Activated naive CD4-positive, alpha-beta T cell treated with anti-CD3 and anti-CD28 coated beads, Interleukin-2, amount 10 ng/mL, durations not matched to agents 5 hours and 36 hours (primary cell): ENCODE measurements at places on chromosomes 1 and 21. TPM values are rescaled to one million over a fixed set of nuclear protein-coding genes. Genes with fewer than 3 reads are reported as not detected.

Gene CFHR5
- not detected for total RNA-seq

Gene CA14
- not detected for total RNA-seq

Gene CFAP141
- total RNA-seq = not detected

Gene CYYR1
- total RNA-seq = not detected

Gene CSF3R
- total RNA-seq = 0.25 TPM

Gene SLC19A1
- 28.6 TPM for total RNA-seq

Gene F13B
- not detected for total RNA-seq

Gene IQGAP3
- 24.6 TPM for total RNA-seq

Gene KRTAP11-1
- total RNA-seq = not detected

Gene PIK3R3
- 2.0 TPM for total RNA-seq

Gene TRIM45
- 0.71 TPM for total RNA-seq

Gene PEX11B
- total RNA-seq = 35.4 TPM

Gene BMP8A
- not detected for total RNA-seq

Gene LZIC
- 28.6 TPM for total RNA-seq

Gene RYR2
- not detected for total RNA-seq

Gene RAB25
- total RNA-seq = 0.99 TPM

Gene FAM177B
- total RNA-seq = not detected

Gene HOOK1
- 11.1 TPM for total RNA-seq

Gene HCRTR1
- not detected for total RNA-seq

Gene LMOD1
- not detected for total RNA-seq

Gene NIPAL3
- 77.5 TPM for total RNA-seq

Gene FAM163A
- not detected for total RNA-seq

Gene PTGS2
- total RNA-seq = not detected

Gene PALMD
- total RNA-seq = not detected

Gene WDR64
- not detected for total RNA-seq

Gene LCE1A
- total RNA-seq = not detected

Gene PDC
- not detected for total RNA-seq

Gene RRP15
- total RNA-seq = 15.5 TPM

Gene SPATC1L
- 7.8 TPM for total RNA-seq

Gene PCP4L1
- 0.26 TPM for total RNA-seq

Gene ANGPTL7
- total RNA-seq = not detected

Gene ECE1
- total RNA-seq = 72.3 TPM

Gene KLHDC9
- total RNA-seq = 0.63 TPM

Gene CLEC20A
- total RNA-seq = not detected

Gene UQCRHL
- 1.6 TPM for total RNA-seq

Gene SMPDL3B
- 1.0 TPM for total RNA-seq

Gene C1orf226
- not detected for total RNA-seq

Gene CXADR
- total RNA-seq = 0.78 TPM

Gene ELAVL4
- total RNA-seq = not detected

Gene SLC44A5
- 2.5 TPM for total RNA-seq

Gene LAMB3
- total RNA-seq = 0.89 TPM

Gene CCDC190
- total RNA-seq = not detected

Gene HSF2BP
- total RNA-seq = 0.30 TPM

Gene BSND
- not detected for total RNA-seq

Gene STUM
- total RNA-seq = not detected

Gene GBP3
- 31.8 TPM for total RNA-seq

Gene CATSPERE
- total RNA-seq = 0.58 TPM

Gene KIF26B
- not detected for total RNA-seq

Gene PPFIA4
- total RNA-seq = 45.8 TPM

Gene CLDN17
- total RNA-seq = not detected

Gene INPP5B
- 32.5 TPM for total RNA-seq

Gene IGFN1
- total RNA-seq = not detected

Gene SPRR2F
- not detected for total RNA-seq

Gene HMGCS2
- not detected for total RNA-seq
